Left hindlimb (tissue), 1 donor: ENCODE measurements at places on chromosomes 7 and 10.

GRCh38 chr7:130723784-130724183, 10.2 kb downstream of the KLF14 start:
- no peak for DNase-seq

- no peak for DNase-seq
Measured at GRCh38 chr7:158657189-158657746, 47.3 kb downstream of the NCAPG2 start.

GRCh38 chr7:6422926-6423632, 24.7 kb downstream of the DAGLB start:
- DNase-seq = no peak

- DNase-seq = no peak
Measured at GRCh38 chr7:13442226-13442625, 547.2 kb downstream of the ETV1 start.

DNA sequence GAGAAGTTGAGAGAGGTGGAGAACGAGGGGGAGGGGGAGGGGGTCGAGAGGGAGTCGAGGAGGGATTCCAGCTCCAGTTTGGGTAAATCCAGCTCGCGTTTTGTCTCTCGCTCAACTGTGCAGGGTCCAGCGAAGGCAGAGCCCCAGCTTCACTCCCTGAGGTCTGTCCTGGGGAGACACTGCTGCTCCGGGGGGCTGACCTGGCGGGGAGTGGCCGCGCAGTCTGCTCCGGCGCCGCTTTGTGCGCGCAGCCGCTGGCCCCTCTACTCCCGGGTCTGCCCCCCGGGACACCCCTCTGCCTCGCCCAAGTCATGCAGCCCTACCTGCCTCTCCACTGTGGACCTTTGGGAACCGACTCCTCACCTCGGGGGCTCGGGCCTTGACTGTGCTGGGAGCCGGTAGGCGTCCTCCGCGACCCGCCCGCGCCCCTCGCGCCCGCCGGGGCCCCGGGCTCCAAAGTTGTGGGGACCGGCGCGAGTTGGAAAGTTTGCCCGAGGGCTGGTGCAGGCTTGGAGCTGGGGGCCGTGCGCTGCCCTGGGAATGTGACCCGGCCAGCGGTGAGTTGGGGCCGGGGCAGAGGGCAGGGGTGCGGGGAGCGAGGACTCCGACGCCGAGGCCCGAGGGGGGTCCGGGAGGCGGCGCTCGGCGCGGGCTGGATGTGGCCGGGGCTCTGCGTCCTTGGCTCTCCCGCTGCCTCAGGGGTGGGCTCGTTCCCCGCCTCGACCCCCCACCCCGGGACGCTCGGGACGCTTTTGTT, at the start of gene TET1:
Gene TET1 (plus strand): TSS at position 152 of the 757 bp plus-strand sequence. CDS start 12,002 bp downstream, outside the sequence.
- DNase-seq = peak; percentile 75

GRCh38 chr10:6563731-6564130, 16.3 kb downstream of the PRKCQ start:
- DNase-seq = no peak

DNA sequence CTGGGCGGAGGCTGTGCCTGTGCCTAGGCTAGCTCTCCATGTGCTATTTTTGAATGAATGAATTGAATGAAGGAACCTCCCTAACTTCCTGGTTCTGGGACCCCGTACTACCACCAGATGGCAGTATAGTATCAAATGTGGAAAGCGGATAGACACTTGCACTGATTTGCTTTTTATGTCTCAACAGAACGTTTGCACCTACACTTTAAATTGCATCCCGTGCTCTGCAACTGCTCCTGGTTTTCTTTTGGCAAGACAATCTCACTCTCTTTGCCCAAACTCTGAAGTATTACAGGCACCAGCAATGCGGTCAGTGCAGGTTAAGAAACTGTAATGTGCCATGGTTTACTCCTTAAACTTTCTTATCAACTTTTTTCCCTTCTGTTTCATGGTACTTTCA, 6.5 kb downstream of the FZD8 start:
- DNase-seq = peak; percentile 63

- no peak for DNase-seq
Measured at GRCh38 chr10:90168244-90168643, 466.9 kb downstream of the KIF20B start.

- no peak for DNase-seq
Measured at GRCh38 chr7:111486472-111487142, 75.7 kb downstream of the IMMP2L start.

DNA sequence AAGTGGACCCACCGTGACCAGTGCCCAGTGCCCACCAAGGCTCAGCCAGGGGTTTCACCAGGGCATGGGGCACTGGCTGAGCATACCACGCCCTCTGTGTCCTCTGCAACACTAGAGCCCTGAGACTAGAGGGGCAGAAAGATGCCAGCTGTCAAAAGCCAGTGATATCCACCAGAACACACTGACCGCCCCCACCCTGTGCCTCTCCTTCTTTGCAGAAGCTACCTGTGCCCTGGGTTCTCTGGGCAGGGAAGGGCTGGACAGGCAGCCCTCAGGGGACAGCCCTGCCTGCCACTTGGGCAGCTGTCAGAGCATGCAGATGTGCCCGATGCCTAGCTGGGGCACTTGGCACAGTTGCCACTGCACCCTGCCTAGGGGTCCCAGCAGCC, 494 bp downstream of the VSIR start:
- DNase-seq = peak; percentile 31

DNA sequence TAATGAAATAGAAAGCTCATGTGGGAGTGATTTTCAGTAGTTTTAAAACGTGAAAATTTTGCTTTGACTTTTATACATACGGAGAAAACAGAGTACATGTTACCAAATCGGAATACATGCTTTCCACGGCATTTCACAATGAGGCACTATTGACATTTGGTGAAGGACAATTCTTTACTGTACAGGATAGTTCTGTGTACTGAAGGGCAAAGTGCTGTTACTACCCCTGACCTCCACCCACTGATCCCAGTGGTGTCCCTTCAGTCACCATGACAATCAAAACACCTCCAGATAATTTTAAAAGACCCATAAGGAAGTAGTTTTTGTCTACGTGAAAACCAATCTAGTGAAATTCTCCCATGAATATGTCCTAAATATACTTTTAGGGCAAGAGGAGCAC, 33.1 kb upstream of the ANK3 start:
- DNase-seq = no peak

- peak; percentile 46 for DNase-seq
Measured at GRCh38 chr10:68330852-68331454, 911 bp upstream of the HNRNPH3 start.

- DNase-seq = no peak
Measured at GRCh38 chr7:24884401-24884800, 95.6 kb downstream of the OSBPL3 start.

- no peak for DNase-seq
Measured at GRCh38 chr10:98045785-98046389, 15.5 kb upstream of the CRTAC1 start.

GRCh38 chr10:62384057-62384446, 9.9 kb downstream of the ZNF365 start:
- DNase-seq = no peak

DNA sequence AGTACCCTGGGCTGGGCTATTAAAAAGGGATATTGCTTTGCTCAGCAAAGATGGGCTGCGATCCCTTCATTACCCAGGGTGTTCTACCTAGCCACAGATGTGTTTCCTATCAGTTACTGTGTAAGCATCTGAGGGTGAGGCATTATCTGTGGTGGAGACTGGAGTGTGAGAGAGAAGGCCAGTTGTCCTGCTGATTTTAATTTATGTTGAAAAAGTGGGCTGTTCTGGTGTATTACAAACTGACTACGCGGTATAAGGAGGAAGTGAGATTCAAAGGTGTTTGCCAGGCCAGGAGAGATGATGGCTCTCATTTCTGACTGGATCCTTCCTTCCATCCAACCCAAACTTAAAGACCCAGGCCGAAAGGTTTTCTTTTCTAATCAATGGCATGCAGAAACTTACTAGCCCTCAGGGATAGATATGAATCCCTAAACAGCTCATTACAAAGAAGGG, 7.6 kb downstream of the TCF7L2 start:
- DNase-seq = no peak

DNA sequence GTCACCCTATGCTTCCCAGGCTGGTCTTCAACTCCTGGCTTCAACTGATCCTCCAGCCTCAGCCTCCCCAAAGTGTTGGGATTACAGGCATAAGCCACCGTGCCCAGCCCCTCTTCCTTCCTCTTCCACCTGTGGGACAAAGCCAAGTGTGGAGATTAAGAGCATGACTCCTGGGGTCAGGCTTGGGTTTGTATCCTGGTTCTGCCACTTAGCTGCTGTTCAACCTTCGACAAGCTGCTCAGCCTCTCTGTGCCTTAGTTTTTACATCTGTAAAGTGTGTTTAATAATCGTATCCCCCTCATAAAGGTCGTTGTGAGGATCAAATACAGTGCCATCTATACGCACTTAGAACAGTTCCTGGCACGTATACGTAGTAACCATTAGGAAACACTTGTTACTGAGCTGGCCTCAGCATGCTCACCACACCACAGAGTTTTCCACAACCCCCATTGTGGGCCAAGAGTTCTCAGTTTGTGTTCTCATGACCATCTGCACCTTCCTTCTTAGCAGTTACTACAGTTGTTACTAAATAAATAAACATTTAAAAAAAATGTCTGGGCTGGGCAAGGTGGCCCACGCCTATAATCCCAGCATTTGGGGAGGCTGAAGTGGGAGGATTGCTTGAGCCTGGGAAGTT, 140.5 kb upstream of the BTBD16 start:
- no peak for DNase-seq

DNA sequence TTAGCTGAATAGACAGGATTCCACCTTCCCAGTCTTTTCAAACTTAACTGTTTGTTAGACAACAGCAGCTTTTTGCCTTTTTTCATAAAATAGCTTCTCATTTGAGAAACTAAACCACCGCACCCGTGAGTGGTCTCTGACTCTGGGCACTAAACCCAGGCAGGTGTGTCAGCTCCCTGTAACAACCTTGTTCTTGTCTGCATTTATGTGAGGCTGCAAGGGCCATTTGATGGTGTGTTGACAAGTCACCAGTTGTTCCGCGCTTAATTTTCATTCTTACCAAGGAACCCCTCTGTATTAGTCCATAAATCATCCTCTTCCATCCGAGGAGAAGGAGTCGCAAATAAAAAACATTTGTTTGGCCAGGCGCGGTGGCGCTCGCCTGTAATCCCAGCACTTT, 1.5 kb downstream of the STOX1 start:
- DNase-seq = no peak

DNA sequence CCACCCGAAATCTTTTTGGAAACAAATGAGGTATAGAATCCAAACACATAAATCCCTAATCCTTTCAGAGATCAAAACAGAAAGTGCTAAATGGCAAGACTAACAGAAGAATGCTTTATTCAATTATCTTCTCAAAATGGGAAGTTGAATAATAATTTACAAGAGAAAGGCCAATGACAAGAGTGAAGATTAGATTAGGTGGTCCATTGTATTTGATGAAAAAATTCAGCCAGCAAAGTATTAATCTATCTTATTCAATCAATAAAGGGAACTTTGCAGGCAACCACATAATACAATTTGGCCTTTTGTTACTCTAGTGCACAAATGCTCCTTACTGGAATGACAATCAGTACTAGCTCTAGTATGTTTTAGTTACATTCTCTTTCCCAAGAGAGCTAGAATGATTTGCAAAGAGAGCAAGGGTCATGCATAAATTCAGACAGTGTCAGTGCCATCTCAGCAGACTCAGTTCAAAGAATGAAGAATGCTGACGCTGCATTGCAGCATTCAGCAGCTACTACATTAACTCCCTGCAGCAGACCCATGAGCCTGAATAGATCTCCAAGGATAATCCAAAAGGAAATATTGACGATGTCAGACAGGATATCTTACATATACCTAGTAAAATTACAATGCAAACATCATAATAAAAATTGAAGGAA, 131.8 kb downstream of the ANK3 start:
- DNase-seq = no peak

GRCh38 chr10:132868995-132869394, 73.4 kb downstream of the CFAP46 start:
- DNase-seq = no peak

GRCh38 chr10:95469676-95470075, 91.5 kb downstream of the SORBS1 start:
- no peak for DNase-seq

GRCh38 chr10:71138166-71138830, 74.1 kb upstream of the UNC5B start:
- DNase-seq = no peak

DNA sequence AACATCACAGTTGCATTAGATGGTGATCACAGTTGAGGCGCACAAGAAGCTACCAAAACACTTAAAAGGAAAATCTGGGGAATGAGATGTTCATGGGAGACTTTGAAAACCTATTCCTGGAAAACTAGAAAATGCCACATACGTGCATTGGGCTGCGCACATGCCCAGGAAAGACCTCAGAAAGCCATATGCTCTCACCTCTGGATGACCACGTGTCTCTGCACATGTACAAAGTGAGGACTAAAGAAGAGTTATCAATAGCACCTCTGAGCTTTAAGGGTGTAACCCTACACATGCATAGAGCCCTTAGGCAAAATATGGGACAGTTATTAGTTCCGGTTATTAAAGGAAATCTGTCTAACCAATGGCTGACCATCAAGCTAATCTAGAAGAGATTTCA, 77.7 kb downstream of the CRPPA start:
- DNase-seq = no peak

DNA sequence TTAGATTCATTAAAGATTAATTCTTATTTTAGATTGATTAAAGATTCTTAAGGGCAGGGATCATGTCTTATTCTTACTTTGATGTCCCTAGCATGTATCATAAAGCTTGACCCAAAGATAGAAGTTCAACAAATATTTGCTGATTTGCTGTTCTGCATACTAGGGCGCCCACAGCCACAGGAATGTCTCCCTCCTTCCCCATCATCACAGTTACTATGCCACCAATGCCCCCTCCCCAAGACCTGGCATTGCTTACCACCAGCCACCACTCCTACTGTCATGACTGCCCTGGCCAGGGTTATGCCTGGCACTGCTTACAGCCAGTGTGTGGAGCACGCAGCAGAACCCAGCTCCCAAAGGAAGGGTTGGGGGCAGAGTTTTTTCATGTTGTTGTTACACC, 86.7 kb upstream of the AGK start:
- DNase-seq = no peak

DNA sequence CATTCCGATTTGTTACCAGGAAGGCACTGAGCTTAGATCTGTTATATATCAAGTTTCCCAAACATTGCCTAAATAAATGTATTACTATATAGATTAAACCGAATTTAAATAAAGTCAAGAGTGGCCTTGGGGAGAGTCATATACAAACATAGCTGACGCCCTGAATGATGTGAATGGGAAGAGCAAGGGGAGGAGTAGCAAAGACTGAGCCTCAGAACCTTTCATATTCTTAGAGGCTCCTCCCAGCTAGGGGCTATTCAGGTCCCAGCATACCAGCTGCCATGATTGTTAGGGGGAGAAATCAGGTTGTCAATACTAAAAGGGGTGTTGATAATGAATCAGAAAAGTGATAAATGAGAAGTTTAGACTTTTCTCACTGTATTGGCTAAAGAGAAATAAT, 64.7 kb upstream of the ITGB1 start:
- DNase-seq = no peak

- no peak for DNase-seq
Measured at GRCh38 chr10:4751211-4751610, 74.8 kb upstream of the AKR1E2 start.

DNA sequence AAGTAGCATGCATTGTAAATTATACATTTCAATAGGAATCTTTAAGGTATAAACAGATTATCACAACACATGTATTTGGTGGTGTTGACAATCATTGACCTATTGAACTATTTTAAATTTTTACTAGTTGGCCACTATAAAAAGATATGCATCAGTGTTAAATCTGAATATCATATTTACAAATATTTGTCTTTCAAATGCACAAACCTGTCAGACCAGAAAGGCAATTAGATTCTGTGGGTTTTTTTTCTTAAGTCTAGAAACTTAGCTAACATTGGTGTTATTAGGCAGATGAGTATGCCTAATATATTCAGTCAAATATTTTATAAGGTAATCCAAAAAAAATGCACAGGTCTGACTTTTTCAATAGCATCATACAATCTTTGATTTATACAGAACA, 241.4 kb upstream of the DGKB start:
- no peak for DNase-seq
